ENCODE measurements at places on chromosomes 7 and 10.

- no peak for DNase-seq
Observed at GRCh38 chr7:9719303-9719702, 1254.4 kb upstream of the PHF14 start.

- no peak for DNase-seq
Observed at GRCh38 chr7:80548840-80549530, 37.1 kb upstream of the GNAT3 start.

DNA sequence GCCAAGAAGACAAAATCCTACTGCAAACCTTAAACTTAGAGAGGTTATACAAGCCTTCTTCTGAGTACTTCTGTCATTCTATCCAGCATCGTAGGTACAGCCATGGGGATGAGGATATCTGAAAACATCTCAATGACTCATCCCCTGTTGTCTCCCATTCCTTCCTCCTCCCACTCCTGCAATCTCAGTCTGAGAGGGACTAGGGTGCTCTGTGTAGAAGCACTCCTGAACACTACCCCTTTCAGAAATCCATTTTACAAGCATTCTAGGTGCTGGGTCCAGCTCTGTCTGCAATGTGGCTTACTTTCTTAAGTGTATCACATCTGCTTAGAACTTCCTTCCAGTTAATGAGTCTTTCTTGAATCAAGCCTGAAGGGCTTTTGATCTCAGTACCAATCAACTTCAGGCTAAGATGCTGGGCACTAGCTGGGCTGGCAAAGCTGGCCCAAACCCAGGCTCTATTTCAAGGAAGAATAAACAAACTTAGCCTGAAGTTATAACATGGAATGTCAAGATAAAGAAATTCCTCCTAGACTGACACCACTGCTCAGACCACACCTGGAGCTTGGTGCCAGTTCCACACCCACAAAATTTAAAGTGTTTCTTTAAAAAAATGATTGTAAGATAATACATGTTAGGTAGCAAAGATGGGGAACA, 270.3 kb upstream of the AOAH start:
- no peak for DNase-seq

DNA sequence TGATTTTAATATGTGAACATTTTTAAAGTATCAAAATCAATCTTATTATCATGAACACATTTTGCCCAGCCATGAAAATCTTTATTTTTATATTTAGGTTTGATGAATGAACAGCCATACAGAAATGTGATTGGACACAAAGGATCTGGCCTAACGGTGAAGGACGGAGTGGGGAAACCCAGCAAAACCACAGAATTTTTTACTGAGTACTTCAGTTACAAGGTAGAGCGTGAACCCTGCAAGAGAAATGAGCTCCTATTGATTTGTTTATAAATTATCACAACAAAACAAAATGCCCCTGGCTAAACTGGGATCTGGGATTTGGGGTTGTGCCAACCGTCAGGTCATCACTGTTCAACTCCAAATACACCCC, 118.8 kb downstream of the JAZF1 start:
- no peak for DNase-seq

DNA sequence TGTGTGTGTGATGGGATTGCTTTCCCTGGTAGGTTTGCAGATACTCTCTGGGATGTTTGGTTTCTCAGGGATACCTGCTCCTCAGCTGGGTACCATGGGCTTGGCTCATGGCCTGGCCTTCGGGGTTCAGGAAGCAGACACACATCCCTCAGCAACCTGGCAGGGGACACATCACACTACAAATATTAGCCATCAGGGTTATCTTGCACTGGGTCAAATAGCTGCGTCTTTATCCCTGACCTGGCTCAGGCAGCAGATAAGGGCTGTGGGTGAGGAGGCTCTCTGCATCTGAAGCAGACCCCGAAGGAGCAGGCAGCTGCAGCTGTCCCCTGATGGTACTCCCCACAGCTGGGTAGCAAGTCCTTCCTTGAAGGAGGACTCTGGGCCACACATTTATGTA, 25.7 kb upstream of the CDHR3 start:
- DNase-seq = no peak

DNA sequence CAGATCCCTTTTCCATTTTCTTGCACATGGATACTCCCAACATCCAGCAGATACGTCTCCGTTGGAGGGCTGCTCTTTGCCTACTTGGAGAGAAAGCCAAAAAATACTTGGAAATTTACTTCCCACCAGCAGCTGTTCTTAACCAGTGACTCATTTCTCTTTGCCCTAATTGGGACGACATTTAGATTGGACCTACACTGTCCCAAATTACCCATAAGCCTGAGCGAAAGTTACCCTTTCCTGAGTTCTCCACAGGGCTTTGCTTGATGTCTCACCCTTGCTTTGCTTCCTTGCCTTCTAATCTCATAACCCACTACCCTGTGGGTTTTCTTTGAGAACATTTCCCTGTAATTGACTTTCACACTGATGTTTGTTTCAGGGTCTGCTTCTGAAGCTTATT, 48.1 kb downstream of the SAMD8 start:
- DNase-seq = no peak

DNA sequence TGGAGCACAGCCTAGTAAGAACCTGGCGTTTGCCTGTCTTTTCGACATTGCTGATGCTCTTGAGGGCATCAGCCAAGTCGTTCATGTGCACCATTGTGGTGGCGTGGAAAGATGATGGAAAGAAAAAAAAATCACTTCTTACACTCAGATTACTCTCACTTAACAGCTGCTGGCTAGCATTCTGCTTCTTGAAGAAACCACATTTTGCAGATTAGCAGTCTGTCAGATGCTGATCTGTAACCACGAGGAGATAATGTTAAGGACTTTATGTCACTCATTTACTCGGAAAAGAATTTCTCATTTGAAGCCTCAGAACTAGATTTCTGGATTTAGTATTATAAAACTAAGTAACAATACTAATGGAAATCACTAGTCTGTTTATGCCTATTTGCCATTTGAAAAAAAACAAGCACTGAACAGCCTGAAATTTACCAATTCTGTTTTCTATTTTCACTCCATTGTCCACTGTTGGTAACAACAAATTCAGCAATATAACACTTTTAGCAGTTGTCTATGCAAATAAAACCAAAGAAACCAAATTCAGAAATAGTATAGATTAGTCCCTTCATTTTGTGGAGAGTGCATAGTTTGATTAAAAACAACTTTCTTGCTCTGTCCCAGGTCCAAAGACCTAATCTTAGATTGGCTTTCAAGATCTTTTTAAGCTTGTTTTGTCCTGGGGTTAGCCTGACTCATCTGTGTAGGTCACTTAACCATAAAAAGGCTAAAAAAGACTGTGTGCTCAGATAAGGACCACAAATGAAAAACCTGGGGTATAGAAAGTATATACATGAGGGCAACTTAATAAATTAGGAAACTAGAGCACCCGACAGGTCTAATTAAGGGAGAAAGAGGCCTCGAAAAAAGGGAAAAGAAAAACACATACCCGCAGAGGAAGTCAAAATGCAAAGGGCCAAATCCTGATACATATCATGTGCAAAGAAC, 67.5 kb downstream of the NT5C2 start:
- no peak for DNase-seq

GRCh38 chr7:2799253-2799652, 44.9 kb downstream of the GNA12 start:
- no peak for DNase-seq

GRCh38 chr10:17452060-17452841, 2.1 kb downstream of the ST8SIA6 start:
- no peak for DNase-seq

DNA sequence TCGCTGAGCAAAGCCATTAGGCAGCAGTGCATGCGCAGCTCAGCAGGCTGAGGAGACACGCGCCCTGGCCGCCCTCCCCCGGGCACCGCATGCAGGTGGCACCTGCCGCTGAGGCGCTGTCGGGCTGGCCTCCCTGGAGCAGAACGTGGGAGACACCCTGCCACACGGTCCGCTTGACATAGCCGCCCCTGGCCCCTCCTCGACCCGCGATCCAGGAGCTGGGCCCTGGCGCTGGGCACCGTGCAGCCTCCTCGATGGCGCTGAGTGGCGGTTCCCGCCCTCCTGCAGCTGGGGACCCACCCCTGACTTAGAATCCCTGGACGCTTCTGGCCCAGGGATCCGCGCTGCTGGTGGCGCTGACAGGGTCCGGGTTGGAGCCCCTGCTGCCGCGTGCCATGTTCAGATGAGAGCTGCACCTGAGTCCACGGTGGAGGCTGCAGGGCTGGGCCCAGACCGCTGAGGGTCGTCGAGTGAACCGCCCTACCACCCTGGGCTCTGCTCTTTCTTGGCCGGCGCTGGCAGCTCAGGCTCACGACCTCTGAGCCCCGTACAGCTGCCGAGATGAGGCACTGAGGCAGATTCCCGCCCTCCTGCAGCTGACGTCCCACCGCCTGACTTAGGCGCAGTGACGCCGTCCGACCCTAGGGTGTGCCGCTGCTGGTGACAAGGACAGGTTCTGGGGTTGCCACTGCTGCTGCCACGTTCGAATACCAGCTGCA, 116.8 kb downstream of the OR13A1 start:
- DNase-seq = no peak
